Type B pancreatic cell (in vitro differentiated cells): ENCODE measurements at places on chromosomes 3 and 15. TPM values are rescaled to one million over a fixed set of nuclear protein-coding genes. Genes with fewer than 3 reads are reported as not detected.

GRCh38 chr3:184295771-184296170 is 3.3 kb upstream of the PSMD2 start:
- H3K27ac ChIP-seq, result peak overlapping the region; percentile 83
- peak overlapping the region; percentile 80 for H3K4me3 ChIP-seq
- H3K4me1 ChIP-seq, result peaks cover 10% of the 10 kb centered on the region
- peaks cover 21% of the 10 kb centered on the region for H3K27me3 ChIP-seq

DNA sequence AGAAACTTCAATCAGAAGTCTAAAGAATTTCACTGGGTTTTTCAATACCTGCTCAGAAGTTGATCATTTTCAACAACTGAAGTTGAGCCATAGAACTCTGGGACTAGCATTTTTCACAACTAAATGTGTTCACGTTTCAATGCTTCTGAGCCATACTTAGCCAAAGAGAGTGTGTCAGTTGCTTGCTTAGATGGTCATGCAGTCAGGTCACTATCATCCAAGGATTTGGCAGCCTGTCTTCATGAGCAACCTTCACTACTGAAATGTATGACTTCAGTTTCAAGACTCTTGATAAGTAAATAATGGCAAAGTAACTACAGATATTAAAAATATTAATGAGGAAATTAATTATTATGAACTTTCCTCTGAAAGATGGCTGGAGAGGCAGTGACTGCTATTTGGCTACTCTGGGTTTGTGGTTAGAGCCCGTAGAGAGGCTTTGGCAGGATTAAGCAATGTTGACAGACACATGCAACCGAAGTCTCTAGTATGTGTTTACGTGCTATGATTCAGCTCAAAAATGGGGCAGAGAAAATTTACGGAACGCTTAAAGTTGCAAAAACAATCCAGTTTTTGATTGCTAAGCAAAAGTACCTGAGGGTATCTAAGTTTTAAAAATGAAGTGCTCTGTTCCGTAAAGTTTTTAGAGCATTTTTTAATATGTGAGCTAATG is 133.8 kb downstream of the GMNC start:
- H3K27ac ChIP-seq, result no peak overlapping the region
- no peak for DNase-seq
- H3K4me1 ChIP-seq, result peaks cover 5% of the 10 kb centered on the region
- no peaks in the 10 kb centered on the region for H3K36me3 ChIP-seq
- H3K27me3 ChIP-seq, result no peaks in the 10 kb centered on the region

DNA sequence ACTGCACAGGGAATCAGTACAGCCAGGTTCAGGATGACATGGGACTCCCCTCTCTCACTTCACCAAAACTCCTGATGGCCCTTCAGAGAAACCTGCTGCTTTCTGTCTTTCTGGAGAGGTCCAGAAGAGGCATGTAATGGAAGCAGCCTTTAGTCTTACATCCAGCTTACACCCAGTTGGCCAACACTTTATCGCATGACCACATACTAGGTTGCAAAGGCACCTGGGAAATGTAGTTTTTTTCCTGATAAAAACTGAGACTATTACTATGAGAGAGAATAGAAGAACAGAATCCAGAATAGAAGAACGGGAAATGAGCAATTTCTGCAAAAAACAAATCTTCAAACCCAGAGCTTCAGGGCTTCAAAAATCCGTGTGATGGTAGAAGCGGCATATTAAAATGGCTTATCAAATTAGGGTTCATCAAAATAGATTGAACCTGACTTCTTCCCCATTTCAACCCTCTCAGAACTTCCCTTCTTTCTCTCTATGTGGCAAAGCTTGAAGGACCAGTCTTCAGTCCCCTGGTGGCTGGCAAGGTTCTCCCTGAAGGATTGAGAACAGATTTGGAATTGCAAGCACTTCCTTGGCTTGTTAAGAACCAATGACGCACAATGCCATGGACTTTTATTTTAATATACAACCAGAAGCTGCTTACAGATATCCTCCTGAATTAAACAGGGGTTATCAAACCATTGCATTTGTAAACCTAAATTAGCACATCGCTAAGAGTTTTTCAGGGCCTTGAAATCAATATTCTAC is 34.4 kb downstream of the CORO2B start:
- peaks cover 25% of the 10 kb centered on the region for H3K4me1 ChIP-seq
- no peak overlapping the region for H3K27ac ChIP-seq
- H3K4me3 ChIP-seq, result no peak overlapping the region
- peaks cover 15% of the 10 kb centered on the region for H3K27me3 ChIP-seq

The KCNH8 gene
- total RNA-seq, result 1.2 and 3.4 TPM in 2 replicates

The TMC3 gene
- 0.07 and 0.10 TPM in 2 replicates for total RNA-seq

The PTPRG gene
- 29.3 and 77.2 TPM in 2 replicates for total RNA-seq

The SLC9C1 gene
- total RNA-seq, result 0.48 and 0.99 TPM in 2 replicates

The CAND2 gene
- total RNA-seq, result 5.5 and 11.1 TPM in 2 replicates
